ENCODE measurements at places on chromosomes 1 and 21.
A peak's percentile ranks its signal among the peaks of the same experiment; 100 is the strongest.

GRCh38 chr1:3611170-3612019 is at the start of gene MEGF6:
Gene MEGF6, minus strand, starts transcription at chr1:3611508. Its CDS starts 240 bp downstream, at chr1:3611268.
- peak; percentile 31 for DNase-seq

DNA sequence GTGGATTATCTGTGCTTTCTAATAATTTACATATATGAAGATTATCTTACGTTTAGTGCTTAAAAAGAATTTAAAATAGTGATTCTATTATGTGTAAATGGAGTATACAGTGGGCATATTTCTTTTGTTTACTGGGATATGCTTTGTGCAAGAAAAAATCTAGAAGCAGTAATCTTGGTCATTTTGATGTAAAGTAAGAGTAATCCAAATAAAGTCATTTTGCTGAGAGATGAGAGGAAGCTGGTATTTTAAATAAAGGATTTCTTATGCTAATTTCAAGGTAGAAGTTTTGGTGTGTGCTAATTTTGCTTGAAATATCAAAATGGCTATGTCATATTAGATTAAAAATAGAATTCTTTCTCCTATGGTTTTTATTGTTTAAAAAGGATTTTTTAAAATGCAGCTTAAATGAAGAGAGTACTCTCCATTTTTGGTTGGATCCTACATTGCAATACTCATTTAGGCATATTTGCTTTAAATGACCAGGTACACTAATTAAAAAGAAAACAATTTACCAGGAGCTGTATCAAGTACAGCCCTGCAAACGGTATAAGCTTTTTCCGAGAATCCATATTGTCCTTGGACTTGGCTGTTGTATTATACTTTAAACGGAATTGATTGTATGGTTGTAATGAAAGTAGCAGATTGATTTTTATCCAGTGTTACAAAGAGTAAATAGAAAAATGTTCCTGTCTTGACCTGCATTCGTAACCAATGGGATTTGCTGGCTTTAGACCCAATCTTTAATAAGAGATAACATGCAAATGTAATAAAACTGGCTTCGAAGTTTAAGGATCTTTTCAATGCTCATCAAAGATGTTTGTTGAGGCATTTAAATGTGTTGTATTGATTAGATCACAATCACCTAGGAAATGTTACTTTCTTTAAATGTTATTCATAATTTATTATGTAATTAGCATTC is 574.7 kb downstream of the USP25 start:
- DNase-seq, result no peak

DNA sequence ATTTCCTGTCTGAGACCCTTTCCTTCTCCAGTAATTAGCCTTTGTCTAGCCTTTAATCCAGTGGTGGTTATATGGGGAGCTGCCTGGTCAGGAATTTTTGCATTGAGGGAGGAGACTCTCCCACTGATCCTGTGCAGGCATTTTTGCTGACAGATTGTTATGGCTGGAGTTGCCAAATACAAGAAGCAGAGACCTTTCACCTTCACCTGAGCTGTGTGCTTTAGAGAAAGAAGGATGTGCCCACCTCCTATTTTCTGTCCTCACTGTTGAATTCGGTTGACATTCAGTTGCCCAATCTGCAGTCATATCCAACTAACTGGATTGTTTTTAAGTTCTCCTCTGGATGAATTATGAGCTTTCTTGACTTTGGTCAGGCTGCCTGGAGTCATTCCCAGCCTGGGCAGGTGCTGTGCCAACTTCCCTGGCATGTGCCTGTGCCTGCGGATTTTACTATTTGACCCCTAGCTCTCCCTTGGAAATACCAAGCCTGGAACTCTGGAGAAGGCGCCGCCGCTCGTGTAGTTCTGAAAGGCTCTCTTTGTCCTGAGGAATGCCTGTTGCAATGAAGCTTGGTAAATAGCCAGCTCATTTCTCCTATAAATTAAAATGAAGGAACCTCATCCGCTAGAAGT is 143.9 kb downstream of the NOS1AP start:
- DNase-seq, result no peak

DNA sequence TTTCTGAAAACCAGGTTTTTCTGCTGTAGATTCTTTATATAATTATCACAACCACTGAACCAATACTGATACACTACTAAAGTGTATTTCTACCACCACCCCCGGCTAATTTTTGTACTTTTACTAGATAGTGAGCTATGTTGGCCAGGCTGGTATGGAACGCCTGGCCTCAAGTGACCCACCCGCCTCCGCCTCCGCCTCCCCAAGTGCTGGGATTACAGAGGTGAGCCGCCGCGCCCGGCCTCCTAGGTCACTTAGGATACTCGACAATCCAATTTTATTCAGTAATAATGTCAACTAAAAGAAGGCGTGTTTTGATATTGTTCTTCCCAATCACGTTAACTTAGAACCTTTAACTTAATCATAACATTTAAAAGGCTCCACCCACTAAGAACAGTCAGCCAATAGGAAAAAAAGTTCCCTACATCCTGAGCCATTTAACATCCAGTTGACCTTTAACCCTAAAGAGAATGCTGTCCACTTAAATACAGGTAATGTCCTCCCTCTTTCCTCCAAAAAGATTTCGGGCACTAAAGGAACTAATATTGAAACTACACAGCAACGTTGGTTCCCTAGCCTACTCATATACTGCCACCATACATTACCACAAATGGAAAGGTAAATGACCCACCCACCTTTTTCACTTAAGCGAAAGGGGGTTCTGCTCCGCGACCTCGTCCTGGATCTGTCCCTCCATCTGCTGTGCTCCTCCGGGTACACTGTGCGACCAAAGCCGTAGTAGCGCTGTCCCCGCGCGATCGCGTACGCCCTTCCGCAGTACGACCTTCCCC is 1.2 kb downstream of the RSRP1 start:
- DNase-seq, result no peak
